Skeletal muscle cell (primary cell): ENCODE measurements at places on chromosomes 6 and 20.
A peak's percentile ranks its signal among the peaks of the same experiment; 100 is the strongest.

GRCh38 chr6:73604020-73604419 is 49.8 kb downstream of the SLC17A5 start:
- DNase-seq = no peak

- no peak for DNase-seq
These were observed 1357.8 kb upstream of the ADGRB3 start for GRCh38 chr6:67277312-67277711.

GRCh38 chr20:63503524-63503923 is 4.6 kb upstream of the EEF1A2 start:
- no peak for DNase-seq

GRCh38 chr6:34181908-34182307 is 36.0 kb upstream of the GRM4 start:
- DNase-seq = no peak

- no peak for DNase-seq
These were observed 35.5 kb upstream of the FOXC1 start for GRCh38 chr6:1574083-1574761.

GRCh38 chr6:107564589-107564951 is 74.7 kb downstream of the SOBP start:
- no peak for DNase-seq

DNA sequence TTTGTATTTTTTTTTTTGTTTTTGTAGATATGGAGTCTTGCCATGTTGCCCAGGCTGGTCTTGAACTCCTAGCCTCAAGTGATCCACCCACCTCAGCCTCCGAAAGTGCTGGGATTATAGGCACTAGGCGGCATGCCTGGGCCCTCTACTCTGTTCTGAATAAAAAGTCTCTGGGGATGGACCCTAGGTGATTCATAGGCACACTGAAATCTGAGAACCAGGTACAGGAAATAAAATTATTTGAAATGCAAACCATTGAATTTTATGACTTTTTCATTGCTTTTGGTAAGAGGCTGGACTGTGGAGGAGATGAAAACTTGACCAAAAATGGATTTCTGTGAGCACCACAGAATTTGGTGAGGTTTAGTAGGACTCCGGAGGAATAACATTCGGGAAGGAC is 117.5 kb downstream of the PRIM2 start:
- DNase-seq = no peak

DNA sequence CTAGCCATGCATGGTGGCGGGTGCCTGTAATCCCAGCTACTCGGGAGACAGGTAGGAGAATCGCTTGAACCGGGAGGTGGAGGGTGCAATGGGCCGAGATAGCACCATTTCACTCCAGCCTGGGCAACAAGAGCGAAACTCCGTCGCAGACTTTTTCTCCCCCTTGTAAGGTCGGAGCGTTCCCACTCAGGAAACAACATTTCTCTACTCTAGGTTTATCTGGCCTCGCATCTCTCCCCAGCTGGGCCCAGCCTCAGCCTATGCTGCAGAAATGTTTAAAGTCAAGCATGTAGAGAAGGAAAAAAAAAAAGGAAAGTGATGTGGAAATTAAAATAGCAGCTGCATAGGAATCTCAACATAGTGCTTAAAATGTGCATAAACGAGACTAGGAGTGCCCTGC is 172.3 kb downstream of the TRIM27 start:
- DNase-seq = no peak

DNA sequence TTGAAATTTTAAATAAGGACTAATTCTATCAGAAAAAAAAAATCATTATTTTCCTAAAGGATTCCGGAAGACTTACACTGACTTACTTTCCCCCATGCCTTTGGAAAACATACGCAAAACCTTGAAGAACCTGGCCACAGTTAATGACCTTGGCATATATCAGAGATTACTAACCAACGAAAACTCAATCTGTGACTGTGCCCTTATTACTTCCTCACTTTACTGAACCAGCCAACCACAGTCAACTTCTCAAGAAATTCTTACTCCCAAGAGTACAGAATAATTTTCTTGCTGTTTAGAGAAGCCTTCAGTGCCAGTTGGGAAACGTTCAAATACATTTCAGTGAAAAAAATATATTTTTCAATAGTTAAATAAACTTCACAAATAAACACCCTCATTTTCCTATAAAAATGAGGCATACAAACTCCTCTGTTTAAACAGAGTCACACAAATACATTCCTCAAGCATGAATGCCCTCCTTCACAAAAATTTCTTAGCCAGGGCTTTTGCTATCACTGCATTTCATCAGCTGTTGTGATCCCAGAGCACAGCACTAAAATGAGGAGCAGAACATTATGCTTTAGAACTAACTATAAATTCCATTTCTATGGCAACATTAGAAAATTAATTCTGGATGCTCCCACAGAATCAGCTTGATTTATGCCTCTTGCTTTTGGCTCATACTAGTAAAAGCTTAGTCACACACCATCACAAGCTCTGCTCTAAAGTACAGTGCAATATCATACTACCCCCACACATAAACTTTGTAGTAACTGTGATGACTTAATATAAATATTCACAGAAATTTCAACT is 117.6 kb downstream of the DST start:
- peak; percentile 91 for DNase-seq

DNA sequence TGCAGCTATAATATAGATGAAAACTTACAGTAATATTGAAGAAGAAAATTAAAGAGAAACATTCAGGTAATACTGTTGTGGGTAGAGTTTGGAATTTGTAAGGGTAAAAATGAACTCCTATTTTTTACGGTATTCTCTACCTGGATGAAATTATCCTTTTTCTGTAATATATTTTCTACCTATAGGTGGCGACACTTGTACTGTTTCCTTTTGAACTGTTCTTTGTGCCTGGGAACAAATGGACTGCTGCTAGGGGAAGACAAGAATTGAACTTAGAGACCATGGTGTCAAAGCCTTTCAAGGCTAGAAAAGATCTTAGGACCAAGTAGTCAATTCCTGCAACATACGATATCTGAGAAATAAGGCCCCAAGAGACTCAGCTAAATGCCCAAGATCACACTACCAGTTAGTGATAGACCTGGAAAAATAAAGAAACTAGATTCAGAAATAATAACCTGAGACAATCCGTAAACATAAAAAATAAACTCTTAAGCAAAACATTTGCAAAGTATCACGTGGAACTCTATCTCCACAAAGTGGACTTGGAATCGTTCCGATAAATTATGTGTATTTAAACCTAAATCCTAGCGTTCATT is 383.8 kb downstream of the TFAP2A start:
- no peak for DNase-seq

GRCh38 chr6:34150766-34151165 is 4.9 kb upstream of the GRM4 start:
- DNase-seq = no peak

- peak; percentile 73 for DNase-seq
These were observed 3.9 kb downstream of the SDC4 start for GRCh38 chr20:45344168-45344860.

GRCh38 chr20:38104285-38104684 is 60.8 kb downstream of the TGM2 start:
- DNase-seq = no peak

- DNase-seq = peak; percentile 52
These were observed 425.1 kb downstream of the UTRN start for GRCh38 chr6:144710207-144710606.

DNA sequence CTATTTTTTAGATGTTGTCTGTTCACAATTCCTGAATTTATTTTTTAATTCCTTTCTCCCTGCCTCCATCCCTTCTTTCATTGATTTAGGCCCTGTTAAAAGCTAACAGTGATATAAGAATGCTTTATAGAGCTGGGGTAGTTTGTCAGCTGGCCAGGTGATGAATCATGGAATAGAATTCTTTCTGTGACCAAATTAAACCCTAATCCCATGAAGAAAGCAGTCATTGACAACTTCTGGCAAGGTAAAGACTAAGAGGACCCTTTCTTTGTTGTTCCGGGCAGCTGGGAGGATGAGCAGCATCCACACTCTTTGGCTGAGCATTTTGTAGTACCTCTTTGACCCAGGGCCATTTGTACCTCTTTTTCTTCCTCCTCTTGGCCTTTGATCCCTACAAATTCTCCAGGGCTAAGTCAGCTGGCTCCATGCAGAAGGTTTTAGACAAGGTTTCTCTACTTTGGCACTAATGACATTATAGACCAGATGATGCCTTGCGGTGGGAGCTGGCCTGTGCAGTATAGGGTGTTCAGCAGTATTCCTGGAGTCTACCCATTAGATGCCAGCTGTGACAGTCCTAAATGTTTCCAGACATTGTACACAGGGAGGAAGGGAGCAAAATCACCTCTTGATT is 102.9 kb downstream of the SLX4IP start:
- no peak for DNase-seq

- DNase-seq = no peak
These were observed 24.3 kb upstream of the NHSL1 start for GRCh38 chr6:138523347-138524210.

DNA sequence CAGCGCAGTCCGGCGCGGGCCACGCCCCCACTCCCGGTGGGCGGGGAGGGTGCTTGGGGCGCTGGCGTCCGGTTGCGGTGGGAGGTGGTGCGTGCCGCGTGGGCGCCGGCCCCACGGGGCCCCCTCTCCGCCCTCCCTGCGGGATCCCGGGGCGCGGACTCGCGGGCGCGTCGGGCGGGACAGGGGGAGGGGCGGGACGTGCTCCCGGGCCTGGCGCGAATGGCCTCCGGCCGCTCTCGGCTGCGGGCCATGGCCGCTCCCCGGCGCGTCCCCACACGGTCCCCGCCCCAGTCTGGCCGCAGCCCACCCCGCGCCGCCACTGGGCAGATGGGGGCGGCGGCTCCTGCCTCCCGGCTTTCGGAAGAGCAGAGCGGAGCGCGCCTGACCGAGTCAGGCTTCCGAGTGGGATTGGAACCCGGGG is 771 bp upstream of the PPP1R3G start:
- DNase-seq = no peak

- DNase-seq = no peak
These were observed 6.8 kb downstream of the BTN2A1 start for GRCh38 chr6:26464416-26465131.

GRCh38 chr6:30357678-30358540 is 13.0 kb downstream of the RPP21 start:
- DNase-seq = peak; percentile 40

- DNase-seq = no peak
These were observed 192.4 kb upstream of the MYLIP start for GRCh38 chr6:15936503-15936902.

DNA sequence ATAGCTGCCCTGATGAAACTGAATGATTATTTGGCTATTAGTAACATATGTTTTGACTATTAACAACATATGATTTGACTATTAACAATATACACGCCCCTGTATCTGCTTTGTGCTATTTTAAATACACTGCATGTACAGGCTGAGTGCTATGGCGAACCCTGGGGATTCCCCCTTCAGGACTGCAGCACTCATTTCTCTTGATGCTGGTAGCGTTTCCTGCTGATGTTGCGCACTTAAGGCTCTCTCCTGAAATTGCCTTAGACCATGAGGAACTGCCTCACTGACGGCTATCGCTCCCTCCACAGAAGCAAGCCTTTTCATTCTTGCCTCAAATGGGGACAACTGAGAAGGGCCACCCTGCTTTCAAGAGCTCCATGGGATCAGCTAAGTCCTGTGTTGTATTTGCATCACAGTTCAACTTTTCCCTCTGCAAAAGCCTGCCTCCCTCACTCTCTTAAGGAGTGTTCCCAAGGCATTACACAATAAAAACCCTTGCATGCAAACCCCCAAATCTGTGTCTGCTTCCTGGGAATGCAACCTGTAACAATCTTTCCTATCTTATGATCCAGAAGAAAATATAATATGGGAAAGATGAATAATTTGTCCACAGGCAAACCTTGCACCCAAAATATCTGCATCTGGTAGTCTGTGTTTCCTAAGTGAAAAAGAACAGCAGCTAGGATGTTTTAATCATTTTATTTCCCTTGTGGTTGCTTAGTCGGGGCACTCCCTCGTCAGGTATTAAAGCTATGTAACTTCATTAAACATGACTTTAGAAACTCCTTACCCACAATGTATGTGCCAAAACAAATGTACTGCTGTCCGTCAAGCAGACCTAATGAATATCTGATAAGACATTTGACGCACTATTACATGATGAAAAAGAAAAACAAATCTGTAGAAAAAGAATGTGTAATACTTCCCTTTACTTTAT is 456.4 kb downstream of the COL12A1 start:
- no peak for DNase-seq

DNA sequence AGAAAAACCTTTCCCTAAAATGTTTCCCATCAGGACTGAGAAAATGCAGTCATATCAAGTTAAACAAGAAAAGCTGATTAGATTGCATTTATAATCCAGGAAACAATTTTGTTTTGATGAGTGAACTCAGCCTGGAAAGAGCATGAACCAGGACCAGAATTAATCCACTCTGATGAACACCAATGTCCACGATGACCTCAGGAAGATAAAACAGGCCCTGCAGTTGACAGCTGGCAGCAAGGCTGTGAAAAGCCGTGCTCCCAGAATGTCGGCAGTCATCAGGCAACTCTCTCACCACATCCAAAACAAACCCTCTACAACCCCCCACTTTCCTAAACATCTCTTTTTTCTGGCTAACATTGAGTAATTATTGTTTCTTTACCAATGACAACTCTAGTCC is 74.0 kb upstream of the PROKR2 start:
- no peak for DNase-seq

DNA sequence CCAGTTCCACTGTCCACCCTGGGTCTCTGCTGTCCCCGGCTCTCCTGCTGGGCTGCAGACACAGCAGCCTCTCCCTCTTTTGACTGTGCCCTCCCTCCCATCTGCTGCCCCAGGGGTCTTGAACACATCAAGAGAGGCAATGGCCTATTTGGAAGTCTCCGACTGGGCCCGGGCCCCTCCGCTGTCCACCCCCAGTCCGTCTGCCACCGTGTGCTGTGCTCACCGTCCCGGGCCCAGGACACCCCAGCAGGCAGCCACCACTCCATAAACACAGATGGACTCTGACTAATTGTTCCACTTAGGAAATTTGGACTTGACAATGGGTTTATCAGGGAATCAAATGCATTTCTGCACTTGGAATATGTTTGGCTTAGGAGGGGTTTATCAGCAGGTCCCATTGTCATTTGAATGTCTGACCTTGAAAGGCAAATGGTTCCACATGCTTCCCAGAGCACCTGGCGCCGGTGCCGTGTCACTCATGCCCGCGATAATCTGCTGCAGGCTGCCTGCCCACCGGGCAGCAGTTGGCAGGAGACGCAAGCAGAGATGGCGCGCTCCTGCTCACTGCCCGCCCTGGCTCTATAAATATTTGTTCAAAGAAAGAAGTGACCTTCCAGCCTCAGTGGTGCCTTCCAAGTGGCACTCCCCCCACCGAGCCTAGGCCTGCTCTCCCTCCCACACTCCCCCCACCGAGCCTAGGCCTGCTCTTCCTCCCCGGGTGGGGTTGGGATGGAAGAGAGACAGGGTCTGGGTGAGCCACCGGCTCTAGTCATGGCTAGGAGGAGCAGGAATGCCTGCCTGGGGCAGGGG is 18.8 kb upstream of the FRMD1 start:
- no peak for DNase-seq

GRCh38 chr6:150186129-150186898 is 43.5 kb downstream of the PPP1R14C start:
- DNase-seq = no peak

GRCh38 chr6:152705327-152705726 is 7.6 kb downstream of the MYCT1 start:
- DNase-seq = no peak

GRCh38 chr6:160239929-160240690 is 18.5 kb downstream of the SLC22A2 start:
- DNase-seq = no peak

GRCh38 chr20:49579195-49579594 is 11.3 kb upstream of the PTGIS start:
- DNase-seq = no peak
